ENCODE measurements at places on chromosomes 1 and 21. TPM values are rescaled to one million over a fixed set of nuclear protein-coding genes. Genes with fewer than 3 reads are reported as not detected.

GRCh38 chr1:20507248-20507563, 745 bp downstream of the MUL1 start:
- DNase-seq = no peak

DNA sequence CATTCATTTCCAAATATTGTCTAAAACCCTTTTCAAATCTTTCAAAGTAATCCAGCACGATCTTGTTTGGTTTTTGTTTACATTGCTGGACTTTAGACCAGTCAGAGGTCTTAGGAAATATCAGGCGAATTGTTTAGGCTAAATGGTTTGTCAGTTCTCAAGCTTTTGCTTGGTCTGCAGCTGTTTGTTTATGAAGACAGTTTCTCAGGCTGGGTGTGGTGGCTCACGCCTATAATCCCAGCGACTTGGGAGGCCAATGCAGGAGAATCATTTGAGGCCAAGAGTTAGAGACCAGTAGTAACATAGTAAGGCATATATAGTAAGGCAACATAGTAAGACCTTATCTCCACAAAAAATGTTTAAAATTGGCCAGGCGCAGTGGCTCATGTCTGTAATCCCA, 77.5 kb downstream of the DNTTIP2 start:
- DNase-seq = no peak

GRCh38 chr1:34597877-34598514, 156.9 kb upstream of the GJB5 start:
- peak; percentile 92 for DNase-seq

- DNase-seq = no peak
Measured at GRCh38 chr1:195663549-195664280, 944.5 kb downstream of the KCNT2 start.

ETNK2 gene
- total RNA-seq = 15.9 TPM
